ENCODE measurements at places on chromosomes 11 and 22.

DNA sequence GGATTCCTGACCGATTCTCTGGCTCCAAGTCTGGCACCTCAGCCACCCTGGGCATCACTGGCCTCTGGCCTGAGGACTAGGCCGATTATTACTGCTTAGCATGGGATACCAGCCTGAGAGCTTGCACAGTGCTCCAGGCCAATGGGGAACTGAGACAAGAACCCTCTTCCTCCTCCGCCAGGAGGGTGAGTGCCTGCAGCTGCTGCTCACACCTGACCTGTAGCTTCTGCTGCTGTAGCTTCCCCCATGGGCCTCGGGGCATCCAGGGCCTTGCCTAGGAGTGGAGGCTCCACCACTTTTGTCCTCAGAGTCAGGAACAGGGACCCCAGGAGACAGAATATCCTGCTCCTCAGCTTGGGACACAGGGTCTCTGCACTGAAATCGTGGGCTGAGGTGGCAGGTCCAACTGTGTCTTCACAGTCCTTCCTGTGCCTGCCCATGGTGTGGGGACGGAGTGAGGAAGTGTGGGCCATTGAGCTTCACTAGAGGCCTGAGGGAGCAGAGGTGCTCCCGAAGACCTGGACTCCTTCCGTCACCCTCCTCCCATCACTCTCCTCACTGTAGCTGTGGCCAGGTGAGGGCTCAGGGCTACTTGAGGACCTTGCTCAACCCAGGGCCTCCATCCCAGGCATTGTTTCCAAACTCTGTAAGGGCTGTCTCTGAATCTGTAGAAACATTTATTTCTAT lies 103.8 kb downstream of the ZNF280B start:
- no peak for DNase-seq

DNA sequence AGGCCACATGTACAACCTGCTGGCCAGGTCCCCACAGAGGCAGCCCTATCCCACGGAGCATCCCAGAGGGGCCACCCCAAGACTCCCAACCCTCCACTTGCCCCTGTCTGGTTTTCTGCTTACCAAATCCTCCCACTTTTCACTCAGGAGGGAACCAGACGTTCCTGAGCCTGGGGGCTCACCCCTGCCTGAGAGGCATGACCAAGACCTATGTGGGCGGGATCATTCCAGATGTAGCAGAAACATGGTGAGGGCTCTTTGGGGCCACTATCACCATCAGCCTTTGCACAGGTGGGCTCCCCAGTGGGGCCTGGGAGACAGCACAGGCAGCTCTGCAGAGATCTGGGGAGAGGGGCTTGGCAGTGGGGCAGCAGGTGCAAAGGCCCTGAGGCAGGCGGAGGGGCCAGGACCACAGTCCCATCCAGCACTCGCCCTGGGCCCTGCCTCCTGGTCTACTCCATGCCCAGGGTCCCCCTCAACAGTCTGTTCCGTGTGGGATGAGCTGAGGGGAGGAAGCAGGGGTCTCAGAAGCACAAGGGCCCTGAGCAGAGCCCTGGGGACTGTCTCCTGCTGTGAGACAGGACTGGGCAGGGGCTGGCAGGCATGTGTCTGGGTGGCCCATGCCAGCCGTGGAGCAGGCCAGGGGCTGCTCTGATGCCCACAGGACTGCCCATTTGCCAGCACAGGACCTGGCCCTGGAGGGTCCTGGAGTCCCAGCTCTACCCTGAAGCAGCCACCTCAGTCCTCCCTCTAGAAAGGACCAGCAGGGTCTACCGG lies 9.4 kb downstream of the PIM3 start:
- DNase-seq: no peak

DNA sequence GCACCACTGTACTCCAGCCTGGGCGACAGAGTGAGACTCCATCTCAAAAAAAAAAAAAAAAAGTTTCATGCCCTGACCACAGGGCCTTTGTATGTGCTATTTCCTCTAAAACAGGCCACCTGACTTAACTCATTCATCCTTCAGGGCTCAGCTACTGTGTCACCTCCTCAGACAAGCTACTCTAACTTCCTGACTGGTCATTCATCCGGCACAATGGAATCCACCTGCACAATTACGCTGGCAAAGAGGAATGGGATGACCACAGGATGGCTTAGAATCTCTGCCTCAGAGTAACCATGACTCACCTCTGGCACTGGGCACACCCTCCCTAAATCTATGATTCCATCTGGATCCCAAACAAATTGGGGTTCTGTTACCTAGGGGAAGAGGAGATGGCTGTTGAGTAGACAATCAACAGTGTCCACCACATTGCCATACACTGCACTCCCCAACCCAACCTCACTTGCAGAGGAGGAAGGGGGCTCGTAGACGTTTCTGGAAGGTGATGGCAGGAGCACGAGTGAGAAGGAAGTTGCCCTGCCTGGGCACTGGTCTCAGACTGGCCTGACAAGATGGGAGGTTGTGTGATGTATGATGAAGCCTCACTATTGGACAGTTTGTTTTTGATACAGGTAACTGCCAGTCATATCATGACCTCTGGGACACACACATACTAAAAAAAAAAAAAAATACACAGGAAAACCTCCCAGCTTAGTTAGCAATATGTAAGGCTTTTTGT lies 22.8 kb upstream of the HMOX1 start:
- DNase-seq: no peak

- no peak for DNase-seq
Measured at GRCh38 chr11:8612522-8612921, 18.5 kb upstream of the STK33 start.

Data from central memory CD8-positive, alpha-beta T cell (primary cell).